ENCODE measurements at places on chromosomes 4 and X.
A peak's percentile ranks its signal among the peaks of the same experiment; 100 is the strongest.

- no peak for DNase-seq
These were observed 107.4 kb upstream of the TSPAN5 start for GRCh38 chr4:98765771-98766170.

GRCh38 chrX:153719701-153720100 lies 4.5 kb downstream of the BCAP31 start:
- DNase-seq: no peak

GRCh38 chr4:48862661-48863060 lies 31.8 kb downstream of the OCIAD1 start:
- DNase-seq: no peak

GRCh38 chr4:41602113-41602512 lies 64.2 kb downstream of the LIMCH1 start:
- DNase-seq: no peak

- no peak for DNase-seq
These were observed 2.0 kb upstream of the FATE1 start for GRCh38 chrX:151713849-151714248.

DNA sequence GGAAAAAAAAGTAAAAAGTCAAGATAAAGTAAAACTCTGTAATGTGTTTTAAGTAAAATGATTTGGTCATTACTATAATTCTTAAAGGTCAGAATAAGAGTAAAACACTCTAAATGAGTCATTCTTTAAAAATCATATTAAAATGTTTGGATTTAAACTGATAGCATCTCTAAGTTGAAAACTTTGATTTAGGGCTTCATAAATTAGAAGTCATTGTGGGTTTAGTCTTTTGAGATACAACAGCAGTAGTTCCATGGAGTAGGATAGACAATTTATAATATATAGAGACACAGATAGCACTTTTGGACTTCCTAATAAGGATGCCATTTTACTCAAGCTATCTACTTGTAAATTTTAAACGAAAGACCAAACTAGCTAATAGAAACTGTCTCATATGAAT lies 77.1 kb upstream of the PABPC4L start:
- DNase-seq: no peak

DNA sequence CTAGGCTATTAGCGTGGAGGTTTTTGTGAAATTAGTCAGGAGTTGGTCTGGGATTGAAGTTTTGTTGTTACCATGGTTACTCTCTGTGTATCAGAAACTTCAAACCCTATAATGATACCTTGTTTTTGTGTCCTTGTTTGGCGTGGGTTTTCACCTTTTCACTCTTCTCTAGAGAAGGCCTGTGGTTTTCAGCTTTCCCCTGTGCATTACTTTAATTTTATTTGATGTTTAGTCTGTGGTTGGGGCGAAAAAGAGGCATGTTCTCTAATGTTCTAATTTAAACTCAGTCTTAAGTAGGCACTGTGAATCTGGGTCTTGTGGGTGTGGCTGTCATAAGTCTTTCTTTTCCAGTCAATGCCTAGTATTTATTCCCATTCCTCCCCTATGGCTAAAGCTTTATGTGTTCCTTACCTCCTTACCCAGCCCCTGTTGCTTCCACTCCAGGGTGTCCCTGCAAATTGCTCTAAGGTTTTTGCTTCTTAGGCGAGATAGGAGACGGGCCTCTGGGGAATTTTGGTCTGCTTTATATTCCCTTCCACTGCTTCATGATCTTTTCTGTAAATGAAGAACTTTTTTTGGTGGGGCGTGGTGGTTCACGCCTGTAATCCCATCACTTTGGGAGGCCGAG lies 326.3 kb upstream of the ZCCHC13 start:
- peak; percentile 68 for DNase-seq

DNA sequence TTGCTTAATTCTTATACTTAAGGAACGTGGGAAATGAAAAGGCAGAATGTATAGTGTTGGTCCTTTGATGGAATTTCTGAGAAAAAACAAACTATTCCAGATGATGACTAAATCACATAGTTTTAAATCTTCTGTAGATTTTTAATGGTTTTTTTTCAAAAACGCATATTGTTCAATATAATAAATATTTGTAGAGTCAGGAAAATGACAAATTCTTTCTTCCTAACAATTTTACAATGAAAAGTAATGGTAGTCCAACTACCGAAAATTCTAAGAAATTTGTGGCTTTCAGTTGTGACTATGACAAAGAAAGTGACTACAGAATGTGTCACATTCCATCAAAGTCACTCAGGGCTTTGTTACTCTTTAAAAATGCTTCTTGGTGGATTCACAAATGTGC lies 164.8 kb upstream of the PITX2 start:
- DNase-seq: no peak

DNA sequence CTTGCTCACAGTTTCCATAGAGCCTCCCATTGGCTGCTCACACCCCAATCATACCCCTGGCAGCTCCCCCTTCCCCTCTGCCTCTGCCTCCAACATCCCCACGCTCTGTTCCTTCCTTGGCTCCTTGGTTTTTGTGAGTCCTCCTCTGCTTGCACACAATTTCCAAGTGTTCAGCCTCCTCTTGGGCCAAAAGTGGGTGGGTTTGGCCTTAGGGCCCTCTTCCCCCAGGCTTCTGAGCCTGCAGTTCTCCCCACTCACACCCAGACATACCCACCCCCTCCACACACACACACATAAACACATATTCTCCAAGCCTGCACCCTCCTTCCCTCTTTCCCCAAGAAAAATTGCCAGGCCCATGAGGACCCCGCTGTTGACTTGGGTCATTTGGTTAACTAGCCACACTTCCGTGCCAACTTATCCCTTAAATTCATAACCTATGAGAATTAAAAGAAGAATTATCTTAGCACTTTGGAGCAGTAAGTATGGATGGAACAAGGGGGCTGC lies 4.5 kb downstream of the APLN start:
- DNase-seq: no peak

- DNase-seq: no peak
These were observed 42.0 kb upstream of the IGSF1 start for GRCh38 chrX:131331152-131331551.

All from CD4-positive, CD25-positive, alpha-beta regulatory T cell (primary cell).